ENCODE measurements at places on chromosomes 7 and 10.

DNA sequence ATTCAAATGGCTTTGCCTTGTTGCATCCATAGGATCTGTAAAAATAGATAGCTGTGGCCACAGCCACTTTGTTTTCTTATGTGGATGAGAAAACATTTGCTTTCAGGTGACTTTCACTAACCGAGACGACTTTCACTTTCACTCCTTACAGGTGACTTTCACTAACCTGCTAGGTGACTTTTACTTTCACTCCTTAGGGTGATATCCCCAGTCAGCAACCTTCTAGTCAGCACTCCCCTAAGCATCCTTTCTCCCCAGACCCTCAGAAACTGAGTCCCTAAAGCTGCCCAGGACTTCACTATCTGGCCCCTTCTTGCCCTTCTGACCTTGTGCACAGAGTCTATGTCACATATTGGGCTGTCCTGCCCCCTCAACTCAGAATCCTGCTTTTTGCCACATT, 177.5 kb downstream of the RELN start:
- DNase-seq: peak; percentile 22

GRCh38 chr7:55489552-55489951, 82.8 kb downstream of the VOPP1 start:
- DNase-seq: no peak

DNA sequence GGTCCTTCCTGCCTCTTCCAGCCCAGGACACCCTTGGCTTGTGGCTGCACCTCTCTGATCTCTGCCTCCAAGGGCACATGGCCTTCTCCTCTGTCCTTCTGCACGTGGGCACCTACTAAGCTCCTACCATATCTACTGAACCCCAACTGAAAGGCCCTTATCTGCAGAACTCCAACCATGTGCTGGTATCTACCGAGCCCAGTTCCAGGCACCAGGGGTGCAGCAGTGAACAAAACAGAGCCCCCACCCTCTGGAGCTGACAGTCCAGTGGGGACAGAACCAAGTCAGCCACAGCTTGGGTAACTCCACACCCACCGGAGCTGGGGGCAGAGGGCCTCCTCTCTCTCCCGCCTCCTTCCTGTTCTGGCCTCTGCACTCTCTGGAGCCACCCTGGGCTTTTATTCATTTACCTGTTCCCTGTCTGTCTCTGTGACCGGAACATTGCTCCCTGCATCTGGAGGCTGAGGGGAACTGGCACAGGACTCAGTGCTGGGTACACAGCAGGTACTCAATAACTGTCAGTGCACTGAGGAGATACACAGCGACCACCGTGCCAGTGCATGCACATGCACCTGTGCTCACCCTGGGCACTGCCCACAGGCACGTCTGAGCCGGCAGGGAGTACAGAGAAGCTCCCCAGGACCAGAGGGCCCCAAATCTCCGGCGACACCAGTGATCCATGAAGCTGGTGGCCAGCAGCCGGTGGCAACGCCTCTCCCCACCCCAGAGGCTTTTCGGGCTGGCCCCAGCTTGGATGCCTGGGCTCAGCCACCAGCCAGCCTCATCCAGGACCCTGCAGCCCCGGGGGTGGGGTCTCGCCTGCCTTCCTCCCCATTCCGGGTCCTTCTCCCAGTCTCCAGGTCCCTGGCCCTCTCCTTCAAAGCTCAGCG, 2.0 kb downstream of the MICALL2 start:
- no peak for DNase-seq

GRCh38 chr10:69969977-69970376, 82.7 kb upstream of the MACROH2A2 start:
- DNase-seq: no peak

DNA sequence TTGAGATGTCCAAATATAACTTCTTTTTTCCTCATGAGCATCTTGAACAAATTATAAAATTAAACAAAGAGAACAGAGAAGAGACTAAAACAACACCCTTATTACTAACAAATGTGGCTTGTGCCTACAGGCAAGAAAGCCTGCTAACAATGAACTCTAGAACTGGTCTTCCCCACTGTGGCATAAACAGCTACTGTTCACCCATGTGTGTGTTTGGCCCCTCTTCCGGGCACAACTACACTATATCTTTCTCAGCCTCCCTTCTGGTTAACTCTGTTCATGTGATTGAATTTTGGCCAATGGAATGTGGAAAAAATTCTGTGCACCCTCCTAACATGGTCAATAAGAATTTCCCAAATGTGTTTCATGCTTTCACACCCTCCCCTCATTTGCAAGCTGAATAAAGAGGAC, 117.0 kb downstream of the KBTBD2 start:
- DNase-seq: no peak

- no peak for DNase-seq
These were observed 38.0 kb downstream of the UBE3C start for GRCh38 chr7:157176771-157177170.

GRCh38 chr7:76394957-76395356, 14.5 kb downstream of the SSC4D start:
- DNase-seq: no peak

DNA sequence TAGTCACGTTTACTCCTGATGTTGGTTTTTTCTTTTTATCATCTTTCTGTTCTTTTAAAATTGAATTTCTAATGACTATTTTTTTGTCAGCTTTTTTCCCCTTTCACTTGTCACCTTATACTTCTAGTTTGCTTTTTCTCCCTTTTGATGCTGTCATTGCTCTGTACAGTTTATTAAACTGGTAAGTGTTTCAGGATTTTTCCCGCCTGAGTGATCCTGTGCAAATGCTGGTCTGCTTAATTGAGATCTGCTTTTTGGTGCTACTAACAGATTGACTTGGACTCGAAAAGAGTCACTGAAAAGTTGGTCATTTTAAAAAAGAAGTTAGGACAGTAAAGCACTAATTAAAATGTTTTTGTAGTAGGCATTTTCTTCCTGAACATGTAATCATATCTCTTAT, 95.2 kb downstream of the PHTF2 start:
- no peak for DNase-seq

DNA sequence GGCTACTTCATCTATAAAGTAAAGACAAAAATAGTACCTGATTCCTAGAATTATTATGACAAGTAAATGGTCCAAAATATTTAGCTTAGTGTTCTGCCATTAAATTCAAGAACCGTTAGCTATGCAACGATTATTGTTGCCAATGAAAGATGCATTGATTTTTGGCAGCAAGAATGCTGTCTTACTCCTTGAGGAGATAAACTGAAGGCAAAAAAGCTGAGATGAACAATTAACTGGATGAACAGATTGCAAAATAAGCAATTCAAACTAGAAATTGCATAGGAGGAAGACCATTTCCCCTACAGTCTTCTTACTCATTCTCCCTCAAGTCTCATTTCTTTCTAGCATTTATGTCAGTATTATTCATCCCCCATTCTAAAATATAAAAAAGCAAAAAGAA, 484.5 kb downstream of the PLXDC2 start:
- DNase-seq: no peak

Measured in SW480 (cell line).